ENCODE measurements at places on chromosomes 1 and 21.

- no peak for DNase-seq
Measured at GRCh38 chr1:12475947-12476346, 142.1 kb downstream of the DHRS3 start.

- no peak for DNase-seq
Measured at GRCh38 chr1:226482975-226483700, 65.4 kb upstream of the STUM start.

GRCh38 chr1:95012389-95012788 is 60.4 kb downstream of the ALG14 start:
- DNase-seq = peak; percentile 80

- DNase-seq = no peak
Measured at GRCh38 chr1:198184516-198184915, 27.7 kb downstream of the NEK7 start.

DNA sequence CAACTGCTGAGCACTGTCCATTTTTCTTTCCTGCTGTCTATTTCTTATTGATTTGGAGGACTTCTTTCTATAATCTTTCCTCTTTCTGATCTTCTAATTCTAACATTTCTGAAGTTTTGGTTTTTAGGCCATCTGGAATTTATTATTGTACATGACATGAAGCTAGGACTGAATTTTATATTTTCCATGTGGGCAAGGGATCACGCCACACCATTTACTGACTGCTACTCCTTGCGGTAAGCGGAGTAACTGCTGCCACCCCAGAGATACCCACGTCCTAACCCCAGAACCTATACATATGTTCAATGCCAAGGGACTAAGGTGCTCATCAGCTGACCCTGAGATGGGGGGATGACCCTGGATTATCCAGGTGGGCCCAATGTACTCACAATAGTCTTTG is 70.6 kb downstream of the NPHP4 start:
- no peak for DNase-seq
